GF-D8 (cell line): ENCODE measurements at places on chromosomes 7 and 10.

- no peak for DNase-seq
Observed at GRCh38 chr7:43462836-43463235, 120.1 kb upstream of the STK17A start.

DNA sequence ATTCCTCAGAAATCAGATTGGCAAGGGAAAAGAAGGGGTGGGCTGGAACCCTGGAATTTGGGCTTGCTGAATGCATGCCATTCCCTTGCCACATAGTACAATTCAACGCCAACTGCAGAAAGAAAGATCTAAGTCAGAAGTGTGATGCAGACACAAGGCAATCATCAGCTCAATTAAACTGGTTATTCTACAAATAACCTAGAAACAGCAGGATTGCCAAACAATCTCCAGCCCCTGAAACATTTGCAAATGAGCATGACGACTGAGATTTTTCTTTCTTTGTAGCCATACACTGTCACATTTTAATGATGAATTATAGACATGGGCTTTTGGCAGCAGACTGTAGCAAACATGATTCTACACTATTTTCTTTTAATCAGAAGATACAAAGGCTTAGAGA lies 16.5 kb upstream of the CREB5 start:
- no peak for DNase-seq

GRCh38 chr10:60155099-60155877 lies 234.4 kb downstream of the ANK3 start:
- DNase-seq: no peak

DNA sequence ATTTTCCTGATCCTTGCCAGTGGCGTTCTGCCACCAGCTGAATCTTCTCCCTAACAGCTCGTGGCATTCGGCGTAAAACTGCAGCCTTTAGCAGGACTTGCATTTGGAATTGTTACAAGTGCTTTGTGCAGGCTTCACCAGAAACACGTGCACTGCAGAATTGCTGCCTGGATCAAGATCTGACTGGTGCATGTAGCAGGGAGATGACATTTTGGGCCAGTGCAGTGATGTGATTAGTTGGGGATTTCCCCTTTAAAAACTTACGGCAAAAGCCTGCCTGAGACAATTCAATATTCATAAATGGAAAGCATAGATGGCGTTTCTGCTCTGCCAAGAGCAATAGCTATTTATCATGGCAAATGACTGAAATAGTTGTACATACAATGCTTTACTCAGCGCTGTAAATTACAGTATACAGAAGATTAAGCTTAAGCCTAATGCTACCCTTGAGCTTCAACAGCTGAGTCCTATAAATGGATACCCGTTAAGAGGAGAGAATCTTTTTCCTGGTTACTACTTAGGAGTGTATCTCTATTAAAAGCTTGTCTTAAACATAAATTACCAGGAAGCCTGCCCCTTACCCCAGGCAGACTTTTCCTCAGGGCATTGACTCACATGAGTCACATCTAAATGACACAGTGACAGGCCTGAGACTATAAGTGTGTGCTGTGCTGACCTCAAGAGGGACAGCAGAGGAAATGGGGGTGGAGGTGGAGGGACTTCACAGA lies 106.3 kb downstream of the ATXN7L1 start:
- DNase-seq: no peak

DNA sequence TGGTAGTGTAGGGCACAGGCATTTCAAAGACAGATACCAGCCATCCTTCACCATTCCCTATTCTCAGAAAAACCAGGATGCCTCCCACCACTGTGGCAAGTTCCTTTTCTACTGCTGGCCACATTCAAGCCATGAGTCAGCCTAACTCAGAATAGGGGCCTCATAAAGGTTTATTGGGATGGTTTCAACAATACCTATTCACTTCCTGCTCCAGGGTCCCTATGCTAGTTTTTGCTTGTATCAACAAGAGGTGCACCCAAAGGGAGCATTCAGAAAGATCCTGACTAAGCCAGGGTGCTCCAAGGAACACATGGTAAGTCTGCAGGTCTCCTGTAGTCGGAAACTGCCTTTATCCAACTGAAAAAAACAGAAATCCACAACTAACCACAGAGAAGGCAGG lies 76.9 kb upstream of the EGR2 start:
- no peak for DNase-seq

DNA sequence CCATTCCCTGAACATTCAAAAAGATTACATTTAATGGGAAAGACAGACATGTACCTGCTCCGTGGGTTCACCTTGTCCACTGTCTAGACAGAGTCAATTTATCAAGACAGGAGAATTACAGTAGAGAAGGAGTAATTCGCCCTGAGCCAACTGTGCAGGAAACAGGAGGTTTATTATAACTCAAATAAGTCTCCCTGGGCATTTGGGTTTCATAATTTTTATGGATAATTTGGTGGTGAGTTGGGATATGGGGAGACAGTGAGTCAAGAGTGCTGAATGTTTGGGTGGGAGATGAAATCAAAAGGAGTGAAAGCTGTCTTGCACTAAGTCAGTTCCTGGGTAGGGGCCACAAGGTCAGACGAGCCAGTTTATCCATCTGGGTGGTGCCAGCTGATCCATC lies 165.9 kb upstream of the NAMPT start:
- no peak for DNase-seq

DNA sequence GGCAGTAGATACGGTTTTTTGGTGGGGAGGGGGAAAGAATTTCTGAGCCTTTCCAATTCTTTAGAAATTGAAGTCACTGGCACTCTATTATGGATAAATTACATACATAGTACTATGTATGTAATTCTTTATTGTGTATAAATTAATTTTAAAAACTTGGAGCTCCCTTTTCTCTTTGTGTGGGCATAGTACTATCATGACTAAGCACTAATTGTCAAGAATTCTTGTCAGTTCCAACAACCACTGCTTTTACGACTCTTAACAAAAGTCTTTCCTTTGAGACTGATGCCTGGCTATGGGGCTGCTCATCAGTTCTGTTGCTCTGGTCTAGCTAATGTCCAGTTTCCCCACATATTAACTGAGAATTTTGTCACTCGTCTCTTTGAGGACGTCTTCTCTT lies 365.3 kb upstream of the RNF32 start:
- no peak for DNase-seq

- DNase-seq: peak; percentile 40
Observed at GRCh38 chr10:104349623-104350126, 4.0 kb upstream of the CFAP58 start.

GRCh38 chr10:29980084-29980483 lies 79.3 kb downstream of the JCAD start:
- no peak for DNase-seq

GRCh38 chr10:6239213-6239991 lies 36.7 kb downstream of the PFKFB3 start:
- DNase-seq: peak; percentile 58

- no peak for DNase-seq
Observed at GRCh38 chr7:66050990-66051448, 24.6 kb upstream of the ASL start.

DNA sequence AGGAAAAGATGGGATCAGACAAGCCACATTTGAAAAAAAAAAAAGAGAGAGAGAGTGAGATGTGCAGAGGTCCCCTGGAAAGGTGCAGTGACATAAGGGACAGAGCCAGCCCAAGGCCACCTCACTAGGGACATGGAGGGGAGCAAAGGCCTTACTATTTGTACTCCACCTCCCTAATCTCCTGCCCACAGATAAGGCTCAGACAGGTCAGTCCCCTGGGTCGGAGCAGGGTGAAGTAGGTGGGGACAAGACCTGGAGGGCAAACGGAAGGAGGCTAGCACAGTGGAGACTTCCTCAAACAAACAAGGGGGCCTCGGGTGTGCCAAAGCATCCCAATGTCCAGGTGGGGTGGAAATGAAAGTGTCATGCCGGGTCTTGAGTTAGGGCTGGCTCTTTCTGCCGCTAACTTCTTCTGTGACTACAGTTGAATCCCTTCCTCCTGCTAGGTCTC lies 7.0 kb downstream of the PRF1 start:
- DNase-seq: no peak

- no peak for DNase-seq
Observed at GRCh38 chr10:16182144-16182543, 254.7 kb upstream of the PTER start.

GRCh38 chr7:149125189-149125862 lies 798 bp downstream of the ZNF425 start:
- DNase-seq: no peak

DNA sequence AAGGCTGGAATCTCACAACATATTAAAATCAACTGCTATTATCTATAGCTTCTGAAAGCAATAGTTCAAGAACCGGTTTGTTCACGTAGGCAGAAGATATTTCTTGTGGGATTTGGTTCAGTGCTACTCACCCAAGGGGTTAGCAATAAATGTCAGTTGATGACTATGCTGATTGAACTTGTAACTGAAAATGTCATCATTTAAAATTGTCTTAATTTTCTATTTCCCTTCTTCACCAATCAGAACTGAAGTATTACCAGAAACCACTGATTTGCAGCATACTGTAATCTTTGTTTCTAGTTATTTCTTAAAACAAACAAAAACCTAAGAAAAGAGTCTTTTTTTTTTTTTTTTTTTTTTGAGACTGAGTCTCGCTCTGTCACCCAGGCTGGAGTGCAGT lies 46.1 kb downstream of the CPEB3 start:
- DNase-seq: no peak

DNA sequence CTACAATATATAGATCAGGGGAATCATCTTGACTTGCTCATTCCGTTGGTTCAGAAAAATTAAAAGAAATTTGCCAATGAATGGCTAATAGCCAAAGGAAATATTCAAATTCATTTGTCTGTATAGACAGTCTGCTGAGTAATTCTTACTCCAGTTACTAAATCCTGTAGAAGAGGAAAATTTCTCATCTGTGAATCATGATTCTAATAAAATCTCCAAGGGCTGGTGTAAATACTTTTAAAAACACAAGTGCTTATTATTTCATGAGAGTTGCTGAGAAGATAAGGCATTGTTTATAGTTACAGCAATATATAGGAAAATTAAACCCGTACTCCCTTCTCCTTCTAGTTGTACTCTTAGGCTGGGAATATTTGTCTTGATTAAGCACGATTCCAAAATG lies 53.0 kb downstream of the WNT2 start:
- DNase-seq: no peak

- DNase-seq: no peak
Observed at GRCh38 chr10:62805231-62806099, 945 bp downstream of the ADO start.

DNA sequence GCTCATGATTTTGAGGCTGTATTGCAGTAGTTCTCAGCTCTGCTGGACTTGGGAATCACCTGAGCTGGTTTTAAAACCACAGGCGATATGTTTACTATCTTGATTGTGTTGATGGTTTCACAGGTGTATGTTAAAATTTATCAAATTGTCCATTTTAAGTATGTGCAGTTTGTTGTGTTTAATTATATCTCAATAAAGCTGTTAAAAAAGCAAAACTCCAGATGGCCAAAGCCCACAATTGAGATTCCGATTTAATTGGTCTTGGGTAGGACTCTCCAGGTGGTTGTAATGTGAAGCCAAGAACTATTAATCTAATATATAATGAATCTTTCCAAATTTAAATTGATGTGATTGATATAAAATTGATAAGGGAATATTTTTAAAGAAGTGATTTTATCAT lies 48.6 kb downstream of the NRCAM start:
- no peak for DNase-seq

DNA sequence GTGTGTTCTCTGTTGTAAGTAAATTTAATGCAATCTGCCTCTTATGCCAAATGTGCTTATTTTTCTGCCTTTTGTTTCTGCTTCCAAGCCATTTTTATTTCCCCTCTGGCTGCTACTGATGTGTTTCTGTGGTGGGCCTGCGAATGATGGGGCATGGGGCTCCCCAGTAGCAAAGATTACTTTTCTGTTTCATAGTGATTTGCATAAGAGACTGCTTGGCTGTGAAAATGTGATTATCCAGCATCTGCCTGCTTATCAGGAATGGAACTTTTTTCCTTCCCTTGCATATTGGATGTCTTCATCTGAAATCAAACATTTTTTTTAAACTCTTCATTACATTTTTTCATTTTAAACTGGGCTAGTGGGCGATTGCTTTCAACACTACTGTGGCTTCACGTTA lies 57.7 kb upstream of the BTBD16 start:
- no peak for DNase-seq

- no peak for DNase-seq
Observed at GRCh38 chr7:141355032-141355431, 196.2 kb upstream of the AGK start.

- DNase-seq: no peak
Observed at GRCh38 chr7:87507446-87507845, 32.0 kb upstream of the ABCB4 start.

- DNase-seq: no peak
Observed at GRCh38 chr10:5668429-5668828, 2.0 kb upstream of the ASB13 start.

GRCh38 chr10:14282276-14282675 lies 48.4 kb downstream of the FRMD4A start:
- DNase-seq: no peak

GRCh38 chr7:48643431-48644013 lies 280.8 kb upstream of the CDC14C start:
- DNase-seq: peak; percentile 82

DNA sequence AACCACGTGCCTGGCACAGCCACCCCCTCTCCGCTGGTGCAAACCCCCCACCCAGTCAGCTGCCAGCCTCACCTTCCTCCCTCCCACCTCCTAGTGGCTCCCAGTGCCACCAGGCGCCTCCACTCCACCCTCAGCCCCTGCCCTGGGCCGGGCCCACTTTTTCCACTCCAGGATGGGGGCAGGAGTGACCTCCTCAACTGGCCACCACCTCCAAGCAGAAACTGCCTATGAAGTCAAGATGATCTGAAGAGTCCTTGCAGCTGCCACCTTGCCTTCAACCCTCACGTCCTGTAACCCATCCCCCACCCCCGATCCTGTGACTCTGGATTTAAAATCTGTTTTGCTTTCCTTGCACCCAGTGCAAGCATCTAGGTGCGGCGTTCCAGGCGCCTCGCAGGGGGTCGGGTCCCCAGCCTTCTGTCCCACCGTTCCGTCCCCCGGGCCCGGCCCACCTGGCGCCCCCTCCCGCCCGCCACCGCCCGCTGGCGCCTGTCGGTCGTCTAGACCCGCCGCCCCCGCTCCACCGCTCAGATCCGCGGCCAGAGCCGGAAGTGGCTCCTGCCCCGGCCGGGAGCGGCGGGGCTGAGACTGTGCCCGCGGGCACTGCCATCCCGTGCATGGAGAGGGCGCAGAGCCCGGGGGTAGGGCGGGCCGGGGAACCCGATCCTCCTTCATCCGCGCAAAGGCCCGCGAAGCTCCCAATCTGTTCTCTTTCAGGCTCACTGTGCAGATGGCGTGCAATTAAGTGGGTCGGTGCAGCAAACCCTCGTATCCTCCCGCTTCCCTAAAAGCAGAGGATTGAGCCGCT lies 51.2 kb upstream of the GTF2I start:
- no peak for DNase-seq

DNA sequence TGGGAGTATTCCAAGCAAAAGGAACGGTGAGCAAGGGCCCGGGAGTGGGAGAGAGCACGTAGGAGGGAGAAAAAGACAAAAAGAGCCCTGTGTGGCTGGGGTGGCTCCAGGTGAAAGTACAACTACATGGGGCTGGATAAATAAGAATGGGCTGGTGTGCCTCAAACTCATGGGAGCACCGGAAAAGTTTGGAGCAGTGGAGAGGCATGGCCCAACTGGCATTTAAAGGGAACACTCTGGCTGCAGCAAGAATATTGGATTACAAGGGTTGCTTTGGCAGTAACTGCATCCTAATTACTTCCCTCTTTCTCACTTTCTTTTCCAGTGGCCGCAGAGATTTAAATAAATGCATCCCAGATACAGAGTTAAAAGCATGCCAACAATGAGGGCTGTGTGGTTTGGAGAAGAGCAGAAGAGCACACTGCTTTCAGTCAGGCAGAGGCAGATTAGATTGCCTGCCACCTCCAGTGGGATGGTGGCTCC lies 39.1 kb upstream of the HERPUD2 start:
- no peak for DNase-seq
